ENCODE measurements at places on chromosomes 4 and X.
A peak's percentile ranks its signal among the peaks of the same experiment; 100 is the strongest.

DNA sequence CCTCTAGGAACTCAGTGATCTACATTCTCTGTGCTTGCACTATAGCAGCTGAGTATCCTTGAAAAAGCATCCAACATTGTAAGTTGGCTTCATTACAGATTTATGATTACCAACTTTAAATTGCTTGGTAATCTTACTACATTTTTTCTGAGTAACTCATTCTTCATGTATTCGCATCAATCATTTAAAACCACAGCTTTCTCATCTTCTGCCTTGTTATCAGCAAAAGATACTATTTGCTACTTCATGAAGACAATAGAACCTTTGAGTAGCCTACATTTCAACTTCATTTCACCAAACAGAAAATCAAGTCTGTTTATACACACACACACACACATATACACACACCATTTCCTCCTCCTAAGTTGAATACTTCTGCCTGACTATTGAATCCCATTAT is 6.2 kb upstream of the DCAF8L2 start:
- no peak for DNase-seq

DNA sequence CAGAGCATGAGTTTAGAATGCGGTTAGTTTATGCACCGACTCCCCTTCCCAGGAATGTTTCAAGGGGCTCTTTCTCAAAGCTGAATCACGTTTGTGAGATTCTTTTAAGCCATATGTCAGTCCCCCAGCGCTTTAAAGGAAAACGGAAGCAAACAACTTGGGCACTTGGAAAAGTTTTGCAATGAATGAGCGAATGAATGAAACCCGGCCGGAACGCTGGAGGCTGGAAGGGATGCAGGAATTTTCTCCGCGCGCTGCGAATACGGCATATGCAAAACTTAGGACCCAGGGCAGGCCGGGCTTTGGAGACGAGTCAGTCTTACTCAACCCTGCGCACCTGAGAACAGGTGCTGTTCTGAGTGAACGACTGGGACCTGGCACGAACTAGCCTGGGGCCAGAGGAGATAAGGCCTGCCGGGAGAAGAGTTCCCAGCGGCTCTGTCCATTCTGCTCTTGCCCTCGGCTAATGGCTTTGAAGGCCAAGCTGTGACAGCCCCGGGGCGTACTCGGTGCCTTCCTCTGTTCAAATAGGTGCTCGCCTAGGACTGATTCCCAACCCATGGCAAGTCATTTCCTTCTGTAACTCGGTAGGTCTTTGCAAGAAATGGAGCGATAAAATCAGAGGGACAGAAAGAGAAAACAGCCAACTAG is 743 bp upstream of the NRK start:
- no peak for DNase-seq

- no peak for DNase-seq
These were observed 28.1 kb upstream of the FRMPD3 start for GRCh38 chrX:107421337-107421861.

- no peak for DNase-seq
These were observed 164.7 kb downstream of the SPCS3 start for GRCh38 chr4:176484301-176484984.

- no peak for DNase-seq
These were observed 43.0 kb upstream of the TEX13D start for GRCh38 chrX:124289443-124289842.

GRCh38 chr4:32909736-32910135 is 2189.6 kb downstream of the PCDH7 start:
- no peak for DNase-seq

GRCh38 chr4:150074064-150074463 is 4.2 kb upstream of the DCLK2 start:
- no peak for DNase-seq

GRCh38 chr4:147836807-147837206 is 104.9 kb downstream of the ARHGAP10 start:
- no peak for DNase-seq

DNA sequence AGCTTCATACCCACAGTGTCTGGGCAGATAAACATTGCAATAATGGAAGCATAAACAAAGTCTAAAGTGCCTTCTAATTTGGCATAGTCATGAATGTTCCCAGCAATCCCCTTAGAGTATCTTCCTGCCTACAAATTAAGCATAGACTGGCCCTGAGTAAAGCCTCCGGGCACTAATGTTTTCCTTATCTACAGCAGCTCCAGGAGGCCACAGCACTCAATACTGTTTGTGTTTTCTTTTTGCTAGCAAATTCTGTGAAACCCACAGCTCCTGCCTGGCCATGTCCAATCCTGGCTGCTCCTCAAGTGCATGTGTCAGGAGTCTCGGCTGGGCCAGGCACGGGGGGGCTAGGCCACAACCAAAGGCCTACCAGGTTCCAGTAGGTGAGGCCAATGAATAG is 102.7 kb upstream of the TBC1D9 start:
- no peak for DNase-seq

DNA sequence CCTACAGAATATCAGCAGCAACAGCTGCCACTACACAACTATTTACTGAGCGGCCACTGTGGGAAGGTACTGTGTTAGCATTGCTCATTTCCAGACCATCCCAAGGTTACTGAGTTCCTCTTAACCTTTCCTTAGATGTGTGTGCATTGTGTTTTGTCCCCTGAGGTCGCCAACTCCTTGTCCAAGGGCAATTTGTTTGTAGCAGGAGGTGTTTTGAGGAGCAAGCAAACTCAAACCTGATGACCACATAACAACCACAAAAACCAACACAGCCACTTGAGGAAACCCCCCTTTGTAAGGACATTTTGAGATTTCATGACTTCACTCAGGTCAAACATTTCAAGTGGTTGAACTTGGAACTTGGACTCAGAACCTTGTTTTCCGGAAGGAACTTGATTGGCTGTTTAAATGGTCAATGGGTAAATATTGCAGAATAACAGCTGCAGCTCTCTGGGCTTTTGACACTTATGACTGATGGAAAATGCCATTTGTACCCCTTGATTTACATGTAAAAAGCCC is 122.3 kb downstream of the MID1IP1 start:
- no peak for DNase-seq

DNA sequence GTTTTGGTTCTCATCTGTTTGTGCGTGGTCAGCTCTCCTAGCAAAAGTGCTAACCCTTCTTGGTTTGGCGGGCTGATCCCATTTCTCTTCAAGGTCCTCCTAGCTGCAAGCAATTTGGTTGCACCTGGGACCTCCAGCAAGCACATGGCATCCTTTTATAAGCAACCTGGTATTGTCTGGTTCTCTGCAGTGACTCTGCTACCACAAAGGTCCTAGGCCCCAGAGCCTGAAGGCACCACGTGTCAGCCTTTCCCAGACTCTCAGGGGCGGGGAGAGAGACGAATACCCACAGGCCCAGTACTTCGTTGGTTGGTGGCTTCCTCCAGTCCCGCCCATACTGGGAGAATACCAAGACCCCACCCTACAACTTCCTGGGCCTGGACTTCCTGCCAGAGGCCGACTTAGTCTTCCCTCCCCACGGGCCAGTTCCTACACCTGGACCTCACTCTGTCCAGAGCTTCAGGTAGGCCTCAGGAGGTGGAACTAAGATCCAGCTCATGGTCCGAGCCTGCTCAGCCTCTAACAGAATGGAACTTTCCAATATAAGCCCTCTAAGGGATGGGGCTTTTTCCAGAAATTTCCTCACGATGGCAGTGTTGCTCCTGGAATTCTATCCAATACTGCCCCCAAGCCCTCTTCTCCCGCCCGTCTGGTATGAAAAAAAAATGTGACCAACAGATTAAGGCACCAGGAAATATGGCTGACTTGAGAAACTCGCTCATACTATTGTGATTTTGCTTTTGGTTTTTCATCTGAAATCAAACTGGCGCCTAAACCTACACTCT is 192.5 kb upstream of the STK26 start:
- peak; percentile 92 for DNase-seq

DNA sequence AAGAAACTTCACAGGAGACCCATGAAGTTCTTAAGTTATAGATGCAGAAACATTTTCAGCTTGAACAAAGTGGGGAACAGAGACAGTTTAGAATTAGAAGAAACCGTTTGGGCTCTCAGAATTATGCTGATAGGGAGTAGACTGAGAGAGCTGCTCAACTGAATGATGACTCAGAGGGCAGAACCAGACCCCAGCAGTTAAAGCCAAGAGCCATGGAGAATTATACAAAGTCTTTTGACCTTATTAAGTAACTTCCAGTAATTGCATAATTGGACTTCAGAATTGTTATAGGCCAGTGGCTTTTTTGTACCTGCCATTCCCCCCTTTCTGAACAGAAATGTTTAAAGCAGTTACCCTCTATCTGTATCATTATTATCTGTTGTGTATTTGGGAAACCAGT is 642.1 kb downstream of the CCSER1 start:
- no peak for DNase-seq

DNA sequence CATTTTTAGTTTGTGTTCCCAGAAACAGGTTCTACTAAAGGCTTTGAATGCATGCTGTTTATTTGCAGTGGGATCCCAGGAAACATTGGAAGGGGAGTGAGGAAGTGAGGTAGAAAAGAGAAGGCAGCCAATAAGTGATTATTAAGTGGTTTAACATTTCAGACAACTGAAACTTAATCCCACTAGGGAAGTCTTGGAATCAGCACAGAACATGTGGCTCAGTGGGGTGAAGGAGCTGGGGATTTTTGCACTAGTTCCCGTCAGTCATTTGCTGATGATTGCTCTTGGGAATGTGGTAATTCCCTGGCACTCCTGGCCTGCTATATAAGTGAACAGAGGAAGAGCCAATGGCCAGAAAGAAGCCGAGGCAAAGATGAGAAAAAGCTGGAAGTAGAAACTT is 1053.0 kb upstream of the IGFBP7 start:
- DNase-seq, result no peak

DNA sequence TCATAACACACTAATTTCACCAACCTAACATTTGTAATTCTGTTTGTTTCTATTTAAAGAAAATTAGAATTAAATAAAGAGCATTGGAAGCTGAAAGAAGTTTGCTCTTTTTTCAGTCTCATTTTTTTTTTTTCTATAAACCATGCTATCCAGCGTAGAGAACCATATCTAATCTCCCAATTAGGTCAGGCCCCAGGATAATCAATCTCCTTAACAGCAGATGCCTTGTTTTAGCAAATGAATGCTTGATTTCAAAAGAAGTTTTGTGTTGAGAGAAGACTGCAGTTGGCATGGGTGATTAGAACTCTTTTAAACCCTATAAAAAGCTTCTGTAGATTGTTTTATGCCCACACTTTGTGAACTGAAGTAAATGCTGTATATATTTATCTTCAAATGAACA is 15.6 kb upstream of the MAD2L1 start:
- DNase-seq, result no peak

GRCh38 chr4:36399762-36400353 is 118.4 kb downstream of the DTHD1 start:
- no peak for DNase-seq

DNA sequence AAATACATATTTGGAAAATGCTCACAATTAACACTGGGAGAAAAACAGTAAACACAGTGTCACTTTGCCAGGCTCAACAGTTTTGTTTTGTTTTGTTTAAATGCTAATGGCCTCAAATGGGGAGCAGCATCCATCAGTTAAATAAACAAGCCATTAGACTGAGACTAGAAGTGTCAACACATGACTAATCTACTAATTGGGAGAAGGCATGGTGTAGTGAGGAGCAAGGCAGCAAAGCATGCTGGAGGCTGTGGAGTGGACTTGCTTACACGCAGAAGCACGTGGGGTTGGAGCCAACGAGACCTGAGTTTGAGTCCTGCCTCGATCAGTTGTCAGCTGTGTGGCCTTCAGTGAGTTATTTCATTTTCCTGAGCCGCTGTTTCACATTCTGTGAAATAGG is 29.0 kb downstream of the UTP14A start:
- DNase-seq, result no peak

GRCh38 chrX:2416851-2417604 is 83.7 kb downstream of the DHRSX start:
- no peak for DNase-seq

DNA sequence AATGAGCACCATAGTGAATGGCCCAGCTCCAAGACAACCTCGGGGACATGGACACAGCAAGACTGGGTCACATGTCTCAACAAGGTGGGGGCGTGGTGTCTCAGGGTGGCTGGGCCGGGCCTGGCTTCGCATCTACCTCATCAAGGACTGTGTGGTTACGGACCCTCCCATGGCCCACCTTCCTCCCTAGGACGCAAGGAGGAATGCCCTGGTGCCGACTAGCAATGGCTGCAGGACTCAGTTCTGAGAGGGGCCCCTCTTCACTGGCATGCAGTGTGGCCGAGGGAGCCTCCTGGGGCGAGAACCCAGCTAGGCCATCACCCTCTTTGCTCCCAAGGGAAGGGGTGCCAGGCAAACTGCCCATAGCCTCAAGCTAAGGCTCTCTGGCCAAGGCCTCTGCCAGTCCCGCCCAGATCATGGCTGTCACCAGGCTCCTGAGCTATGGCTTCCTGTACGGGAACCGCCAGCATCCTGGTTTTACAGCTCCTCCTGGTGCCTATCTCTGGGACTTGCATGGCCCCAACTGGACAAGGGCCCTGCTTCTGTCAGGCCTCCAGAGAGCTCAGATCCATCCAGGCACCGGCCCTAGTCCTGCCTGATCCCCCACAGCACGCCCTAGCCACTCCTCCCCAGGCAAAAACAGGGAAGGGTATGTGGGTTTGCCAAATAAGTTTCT is 218.0 kb upstream of the AGTR2 start:
- no peak for DNase-seq

DNA sequence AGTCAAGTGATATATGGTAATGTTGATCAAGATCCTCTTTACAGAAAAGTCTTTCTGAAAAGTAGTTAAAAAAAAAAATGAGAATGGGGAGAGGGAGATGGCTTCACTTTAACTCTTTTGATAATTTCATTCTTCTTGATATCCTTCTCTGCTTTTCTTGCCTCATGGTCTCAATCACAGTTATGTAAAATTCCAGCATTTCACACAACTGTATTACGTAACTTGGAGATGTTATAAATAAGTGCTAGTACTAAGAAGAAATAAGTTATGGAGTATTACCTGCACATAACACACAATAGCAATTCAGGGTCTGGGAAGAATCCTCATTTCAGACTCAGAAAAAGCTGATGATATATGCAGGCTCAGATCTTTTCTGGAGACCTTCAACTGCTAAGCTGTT is 22.0 kb downstream of the RUFY3 start:
- no peak for DNase-seq

DNA sequence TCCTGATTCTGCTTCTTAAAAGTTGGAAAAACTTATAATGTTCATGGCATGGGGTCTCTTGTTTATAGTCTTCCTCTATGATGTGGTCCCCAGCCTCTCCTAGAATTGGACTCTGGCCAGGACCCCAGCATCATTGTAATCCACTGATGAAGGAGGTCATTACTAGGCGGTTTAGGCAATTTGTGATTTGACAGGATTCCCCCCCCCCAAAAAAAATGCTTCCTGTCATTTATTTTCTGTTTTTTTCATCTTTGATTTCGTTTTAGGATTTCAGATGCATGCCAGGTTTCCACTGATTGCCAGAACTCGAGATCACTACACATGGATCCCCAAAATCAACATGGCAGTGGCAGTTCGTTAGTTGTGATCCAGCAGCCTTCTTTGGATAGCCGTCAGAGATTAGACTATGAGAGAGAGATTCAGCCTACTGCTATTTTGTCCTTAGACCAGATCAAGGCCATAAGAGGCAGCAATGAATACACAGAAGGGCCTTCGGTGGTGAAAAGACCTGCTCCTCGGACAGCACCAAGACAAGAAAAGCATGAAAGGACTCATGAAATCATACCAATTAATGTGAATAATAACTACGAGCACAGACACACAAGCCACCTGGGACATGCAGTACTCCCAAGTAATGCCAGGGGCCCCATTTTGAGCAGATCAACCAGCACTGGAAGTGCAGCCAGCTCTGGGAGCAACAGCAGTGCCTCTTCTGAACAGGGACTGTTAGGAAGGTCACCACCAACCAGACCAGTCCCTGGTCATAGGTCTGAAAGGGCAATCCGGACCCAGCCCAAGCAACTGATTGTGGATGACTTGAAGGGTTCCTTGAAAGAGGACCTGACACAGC is 4.9 kb downstream of the SPRY1 start:
- no peak for DNase-seq

GRCh38 chr4:119632216-119632615 is 3.6 kb upstream of the PDE5A start:
- DNase-seq, result no peak

Measured in NCI-H1092 (cell line).